ENCODE measurements at places on chromosomes 4 and X.

GRCh38 chr4:159104694-159105414 is 2.0 kb downstream of the RAPGEF2 start:
- DNase-seq = no peak

DNA sequence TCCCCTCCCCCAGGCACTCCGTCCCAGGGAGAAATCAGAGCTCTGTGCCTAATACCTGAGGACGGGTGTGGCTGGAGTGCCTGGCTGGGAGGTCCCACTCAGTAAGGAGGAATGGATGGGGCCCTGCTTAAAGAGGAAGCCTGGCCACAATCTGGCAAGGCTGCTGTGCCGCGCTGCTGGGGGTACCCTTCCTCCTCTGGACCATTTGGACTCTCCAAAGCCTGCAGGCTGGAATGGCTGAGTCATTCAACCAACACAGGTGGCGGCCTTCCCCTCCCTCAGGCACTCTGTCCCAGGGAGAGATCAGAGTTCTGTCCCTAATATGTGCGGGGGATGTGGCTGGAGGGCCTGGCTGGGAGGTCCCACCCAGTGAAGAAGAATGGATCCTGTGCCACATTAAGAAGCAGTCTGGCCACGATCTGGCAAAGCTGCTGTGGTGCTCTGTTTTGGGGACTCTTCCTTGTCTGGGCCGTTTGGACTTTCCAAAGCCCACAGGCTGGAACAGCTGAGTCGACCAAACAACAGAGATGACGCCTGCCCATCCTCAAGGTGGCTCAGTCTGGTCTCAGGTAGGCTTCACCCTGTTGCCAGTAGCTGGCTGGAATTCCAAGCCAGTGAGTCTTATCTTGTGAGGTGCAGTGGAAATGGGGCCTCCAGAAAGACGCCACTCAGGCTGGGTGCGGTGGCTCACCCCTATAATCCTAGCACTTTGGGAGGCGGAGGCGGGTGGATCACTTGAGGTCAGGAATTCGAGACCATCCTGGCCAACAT is 127.3 kb upstream of the HUWE1 start:
- no peak for DNase-seq

DNA sequence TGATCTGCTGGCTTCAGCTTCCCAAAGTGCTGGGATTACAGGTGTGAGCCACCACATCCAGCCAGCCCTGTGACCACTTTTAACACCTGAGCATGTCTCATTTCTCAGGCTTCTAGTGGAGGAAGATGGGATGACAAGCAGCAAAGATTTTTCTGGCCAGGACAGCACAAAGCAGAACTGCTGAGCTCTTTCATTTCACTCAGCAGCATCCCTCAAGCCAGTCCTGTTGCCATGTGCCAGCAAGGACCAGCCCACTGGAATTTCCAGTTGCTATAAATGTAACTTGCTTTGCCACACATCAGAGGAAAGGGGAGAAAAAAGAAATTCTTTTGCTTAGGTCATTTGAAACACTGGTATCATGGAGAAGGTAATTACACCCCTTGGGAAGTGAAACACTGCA is 75.9 kb downstream of the SLC9A7 start:
- DNase-seq = no peak

- peak; percentile 2 for DNase-seq
Observed at GRCh38 chrX:106917830-106918500, 2.2 kb upstream of the CLDN2 start.

GRCh38 chr4:8173492-8174242 is 15.1 kb upstream of the ABLIM2 start:
- no peak for DNase-seq

DNA sequence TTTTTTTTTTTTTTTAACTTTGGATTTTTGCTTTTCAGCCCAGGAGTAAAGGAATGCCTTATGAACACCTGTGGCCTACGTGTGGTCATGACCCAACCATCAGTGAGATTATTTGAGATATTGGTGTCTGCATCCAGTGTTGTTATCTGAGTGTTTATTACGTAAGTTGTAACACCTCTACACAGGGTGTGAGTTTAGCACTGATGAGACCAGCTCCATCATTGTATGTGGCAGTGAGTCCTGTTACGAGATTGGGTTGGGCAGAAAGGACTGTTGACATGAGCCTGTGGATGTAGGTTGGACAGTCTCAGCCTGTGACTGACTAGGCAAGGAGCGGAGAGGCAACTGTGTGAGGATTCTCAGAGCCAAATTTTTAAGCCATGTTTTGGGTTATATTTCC is 179.0 kb downstream of the PTTG2 start:
- DNase-seq = no peak

GRCh38 chr4:10623862-10624261 is 60.7 kb downstream of the CLNK start:
- DNase-seq = no peak

GRCh38 chr4:24547979-24548378 is 36.4 kb downstream of the DHX15 start:
- DNase-seq = no peak

GRCh38 chr4:24103434-24104157 is 213.7 kb upstream of the PPARGC1A start:
- no peak for DNase-seq

- no peak for DNase-seq
Observed at GRCh38 chrX:149517308-149517707, 12.2 kb upstream of the IDS start.

DNA sequence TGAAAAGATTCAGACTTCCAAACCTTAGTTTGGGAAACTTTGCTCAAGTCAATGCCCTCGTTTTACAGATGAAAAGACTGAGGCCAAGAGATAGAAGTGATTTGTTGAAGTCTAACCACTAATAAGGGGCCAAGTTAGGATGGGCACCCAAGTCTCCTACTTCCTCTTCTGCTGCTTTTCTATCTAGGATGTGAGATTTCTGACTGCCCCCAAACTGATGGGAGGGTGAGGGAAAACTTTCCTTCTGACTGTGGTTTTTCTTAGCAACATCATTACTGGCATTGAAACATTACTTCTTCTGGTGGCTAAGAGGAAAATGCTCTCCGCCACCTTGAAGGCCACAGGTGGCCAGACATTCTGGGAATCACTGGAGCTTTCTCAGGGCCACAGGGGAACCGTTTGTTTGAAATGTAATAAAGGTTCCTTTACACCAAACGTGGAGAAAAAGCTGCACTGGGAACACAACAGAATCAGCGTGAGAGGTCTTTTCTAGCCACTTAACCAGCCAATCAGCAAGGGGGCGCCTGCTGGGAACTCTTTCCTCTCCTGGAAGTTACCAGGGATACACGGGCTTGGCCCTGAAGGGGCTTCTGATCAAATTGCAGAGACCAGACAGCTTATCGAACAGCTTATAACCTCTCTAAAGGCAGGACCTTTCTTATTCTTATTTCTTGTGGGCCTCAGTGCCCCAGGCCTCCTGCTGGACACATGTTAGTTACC is 115.9 kb upstream of the TEX13D start:
- no peak for DNase-seq

DNA sequence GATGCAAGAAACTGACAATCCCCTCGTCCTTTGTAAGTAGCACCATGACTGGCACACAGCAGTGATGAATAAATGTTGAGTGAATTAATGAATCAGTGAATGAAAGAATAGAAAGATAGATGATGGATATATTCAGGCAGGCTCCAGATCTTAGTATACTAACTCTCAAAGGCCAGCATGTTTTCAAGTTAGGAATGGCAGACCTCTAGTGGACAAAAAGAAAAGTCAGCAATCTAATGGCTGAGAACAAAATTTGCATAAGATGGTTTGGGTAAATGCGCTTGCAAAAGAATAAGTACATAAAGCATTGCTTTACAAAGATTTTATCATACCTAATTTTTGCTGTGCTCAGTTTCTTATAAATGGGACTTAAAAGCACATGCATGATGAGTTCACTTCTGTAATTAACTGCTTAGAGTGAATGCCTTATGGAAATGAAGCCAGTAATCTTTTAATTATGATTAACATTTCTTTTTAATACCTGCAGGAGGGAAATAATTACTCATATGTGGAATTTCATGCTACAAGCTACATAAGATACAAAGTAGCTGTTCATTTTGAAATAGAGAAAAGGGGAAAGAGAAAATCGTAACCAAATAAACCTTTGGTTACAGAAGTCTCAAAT is 126.9 kb upstream of the GPRIN3 start:
- no peak for DNase-seq

- DNase-seq = no peak
Observed at GRCh38 chr4:8105306-8106100, 53.1 kb downstream of the ABLIM2 start.

Measured in activated effector memory CD4-positive, alpha-beta T cell treated with Interleukin-2 at 50 U/mL for 16 hours (primary cell).